Inflammatory macrophage treated with lipopolysaccharide for 4 hours (primary cell): ENCODE measurements at places on chromosomes 11 and 22.

DNA sequence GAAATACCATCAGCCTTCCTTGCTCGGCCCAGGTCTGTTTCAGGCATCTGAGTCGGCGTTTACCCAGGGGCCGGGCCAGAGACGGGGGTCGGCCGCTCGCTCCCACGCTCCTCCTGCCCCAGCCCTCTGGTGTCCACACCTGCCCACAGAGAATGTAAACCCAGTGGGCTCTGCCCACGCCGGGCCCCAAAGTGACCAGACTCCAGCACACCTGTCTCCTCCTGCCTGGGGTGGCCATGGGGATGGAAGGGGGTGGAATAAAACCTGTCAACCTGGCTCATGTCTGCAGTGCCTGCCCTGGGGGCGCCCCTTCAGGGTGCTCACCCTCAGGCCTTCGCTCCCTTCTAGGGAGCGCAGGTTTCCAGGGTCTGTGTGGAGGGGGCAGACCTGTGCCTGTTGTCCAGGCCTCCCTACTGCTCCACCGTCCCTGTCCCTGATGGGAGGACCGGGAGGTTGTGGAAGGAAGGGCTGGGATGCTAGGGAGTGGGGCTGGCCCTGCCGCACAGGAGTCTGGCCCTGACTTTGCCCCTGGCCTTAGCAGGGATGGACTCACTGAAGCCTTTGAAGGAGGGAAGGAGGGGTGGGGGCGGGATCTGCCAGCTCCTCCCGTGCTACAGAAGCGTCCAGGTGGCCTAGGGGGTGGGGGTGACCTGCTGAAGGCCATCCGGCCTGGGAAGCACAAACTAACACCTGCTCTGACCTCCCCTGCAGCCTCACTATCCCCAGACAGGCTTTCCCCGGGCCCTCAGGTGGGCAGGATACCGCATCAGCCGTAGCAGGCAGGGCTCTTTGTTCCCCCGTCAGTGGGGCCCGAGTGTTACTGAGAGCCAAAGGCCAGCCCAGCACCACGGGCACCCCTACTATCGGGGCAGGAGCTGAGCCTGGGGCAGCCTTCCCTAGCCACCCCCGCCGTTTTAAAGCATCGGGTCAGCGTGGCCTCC is 14.7 kb upstream of the ARHGAP8 start:
- DNase-seq, result no peak

- DNase-seq, result no peak
Measured at GRCh38 chr11:61611309-61611708, 30.4 kb upstream of the SYT7 start.

DNA sequence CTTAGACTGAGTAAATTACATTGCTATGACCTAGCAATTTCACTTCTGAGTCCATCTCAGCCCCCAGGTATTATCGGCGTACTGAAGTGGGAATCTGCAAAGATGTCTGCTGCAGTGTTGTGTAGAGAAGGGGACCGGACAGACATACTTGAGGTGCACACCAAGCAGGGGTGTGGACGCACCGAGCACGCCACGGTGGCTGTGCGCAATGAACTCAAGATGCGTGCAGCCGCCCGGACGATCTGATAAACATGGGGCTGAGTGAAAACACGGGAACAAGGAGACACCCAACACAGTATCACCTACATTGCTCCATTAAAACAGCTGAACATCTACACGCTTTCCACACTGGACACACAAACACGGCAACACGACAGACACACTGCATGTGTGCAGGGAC is 454.3 kb downstream of the OPCML start:
- DNase-seq, result no peak

- DNase-seq, result peak; percentile 92
Measured at GRCh38 chr22:45226503-45227186, 14.0 kb downstream of the KIAA0930 start.

DNA sequence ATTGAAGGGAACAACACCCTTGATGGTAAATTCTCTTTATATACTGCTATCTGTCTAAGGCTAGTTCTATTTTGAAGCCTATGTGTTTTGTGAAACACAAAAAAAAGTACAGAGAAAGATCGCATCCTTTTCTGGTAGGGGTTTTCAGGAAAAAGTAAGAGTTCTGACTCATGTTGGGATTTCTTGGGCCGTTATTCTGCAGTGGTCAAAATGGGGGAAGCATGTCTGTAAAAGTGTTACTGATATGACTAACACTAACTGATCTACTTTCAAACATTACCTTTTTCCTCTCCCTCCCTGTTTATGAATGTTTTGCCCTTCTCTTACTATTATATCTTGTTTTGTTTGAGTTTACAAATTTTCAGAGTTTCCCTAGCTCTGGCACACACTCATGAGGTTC is 53.9 kb downstream of the CTNND1 start:
- DNase-seq, result no peak

GRCh38 chr22:42769574-42770447 is 49.1 kb upstream of the A4GALT start:
- peak; percentile 63 for DNase-seq

GRCh38 chr22:46361826-46362202 is 26.3 kb downstream of the TRMU start:
- no peak for DNase-seq

DNA sequence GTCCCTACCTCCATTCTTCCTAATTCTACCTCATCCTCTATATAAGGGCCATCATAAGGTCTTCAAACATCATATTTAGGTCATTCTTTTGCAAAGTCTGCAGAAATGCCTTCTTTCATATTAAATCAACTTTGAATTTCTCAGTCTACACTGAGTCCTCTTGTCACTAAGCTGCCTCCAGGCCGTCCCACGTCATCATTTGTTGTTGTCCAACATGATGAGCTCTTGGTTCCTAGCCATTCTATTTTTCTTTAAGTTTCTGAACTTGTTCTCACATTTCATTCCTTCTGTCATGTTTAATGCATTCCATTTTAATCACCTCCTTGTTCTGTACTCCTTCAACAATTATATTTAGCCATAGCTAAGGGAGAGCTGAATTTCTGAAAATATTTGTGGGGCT is 59.2 kb upstream of the PGR start:
- DNase-seq, result no peak

GRCh38 chr11:114060392-114061047 is 1.0 kb downstream of the ZBTB16 start:
- DNase-seq, result peak; percentile 28

- no peak for DNase-seq
Measured at GRCh38 chr11:35305670-35306382, 113.5 kb downstream of the SLC1A2 start.

DNA sequence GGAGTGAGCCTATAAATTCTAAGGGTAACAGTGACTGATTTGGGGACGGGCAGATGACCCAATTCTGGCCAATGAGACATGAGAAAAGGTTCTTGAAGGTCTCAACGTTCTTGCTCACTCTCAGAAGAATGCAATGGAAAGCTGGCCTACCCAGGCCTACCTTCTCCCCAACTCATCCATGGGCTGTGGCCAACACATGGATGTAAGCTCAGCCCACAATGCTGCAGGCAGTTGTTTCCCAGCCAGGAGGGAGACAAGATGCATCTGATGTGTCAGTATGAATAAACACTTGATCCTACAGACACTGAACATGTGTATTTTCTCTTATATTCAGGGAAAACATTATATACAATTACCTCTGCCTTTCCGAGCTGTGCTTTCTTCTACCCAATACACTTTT is 24.4 kb downstream of the PI4KA start:
- DNase-seq, result no peak

- peak; percentile 19 for DNase-seq
Measured at GRCh38 chr11:107040433-107041087, 22.3 kb upstream of the GUCY1A2 start.

GRCh38 chr22:20771918-20772625 is 1.8 kb upstream of the SERPIND1 start:
- DNase-seq, result no peak

GRCh38 chr11:117878314-117878938 is 2.0 kb upstream of the FXYD6 start:
- no peak for DNase-seq

DNA sequence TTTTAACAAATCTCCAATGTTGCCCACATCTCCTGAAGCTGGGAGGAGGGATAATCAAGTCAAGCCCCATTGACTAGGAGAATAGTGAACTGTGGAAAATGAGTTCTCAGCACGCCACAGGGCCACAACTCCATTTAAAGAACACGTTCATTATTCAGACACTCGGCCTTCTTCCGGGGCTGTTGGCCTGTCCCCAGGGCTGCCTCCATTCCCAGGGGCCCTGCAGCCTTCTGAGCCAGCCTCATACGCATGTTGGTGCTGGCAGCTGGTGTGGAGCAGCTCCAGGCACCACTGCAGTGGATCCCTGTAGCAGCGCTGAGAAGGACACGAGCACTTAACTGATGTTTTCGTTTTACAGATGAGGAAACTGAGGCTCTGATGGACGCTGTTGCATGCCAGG is 87.5 kb upstream of the RCN1 start:
- DNase-seq, result no peak

GRCh38 chr11:87870086-87870485 is 305.2 kb downstream of the RAB38 start:
- DNase-seq, result no peak
